ENCODE measurements at places on chromosomes 2 and 18.

DNA sequence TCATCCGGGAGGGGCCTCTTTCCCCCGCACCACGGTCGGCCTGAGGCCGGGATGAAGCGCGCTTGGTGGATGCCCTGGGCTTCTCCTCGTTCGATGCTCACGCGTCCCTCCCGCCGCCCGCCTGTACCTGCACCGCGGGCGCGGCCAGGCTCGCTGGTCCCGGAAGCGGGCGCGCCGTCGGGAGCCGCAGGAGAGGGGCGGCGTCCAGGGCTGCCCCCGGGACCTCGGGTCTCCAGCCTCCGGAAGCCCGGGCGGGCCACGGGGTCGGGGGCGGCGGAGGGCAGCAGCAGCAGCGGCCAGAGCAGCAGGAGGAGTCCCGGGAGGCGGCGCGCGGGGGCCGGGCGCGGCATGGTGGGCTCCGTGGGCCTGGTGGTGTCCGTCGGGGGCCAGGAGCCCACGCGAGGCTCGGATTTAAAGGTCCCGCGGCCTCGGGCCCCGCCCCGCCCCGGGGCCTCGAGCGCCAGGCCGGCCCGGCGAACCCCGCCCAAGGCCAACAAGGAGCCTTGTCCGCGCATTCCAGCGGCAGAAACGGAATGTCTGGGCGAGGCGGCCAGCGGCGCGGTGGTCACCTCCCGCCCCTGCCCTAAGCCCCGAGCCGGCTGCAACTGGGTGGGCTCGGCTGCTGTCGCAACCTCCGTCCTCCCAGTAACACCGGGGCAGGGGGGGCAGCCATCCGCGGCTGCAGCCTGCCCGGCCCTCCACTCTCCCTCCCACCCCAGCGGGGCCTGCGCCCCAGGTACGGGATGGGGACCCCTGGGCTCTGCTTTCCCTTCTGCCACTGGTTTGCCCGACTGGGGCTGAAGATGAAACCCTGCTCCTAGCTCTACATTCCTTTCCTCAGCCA is at the start of gene MATN3:
Gene MATN3 (minus strand): TSS at position 387 of the 844 bp plus-strand sequence. CDS start 37 bp downstream, at position 350.
- no peak for DNase-seq

DNA sequence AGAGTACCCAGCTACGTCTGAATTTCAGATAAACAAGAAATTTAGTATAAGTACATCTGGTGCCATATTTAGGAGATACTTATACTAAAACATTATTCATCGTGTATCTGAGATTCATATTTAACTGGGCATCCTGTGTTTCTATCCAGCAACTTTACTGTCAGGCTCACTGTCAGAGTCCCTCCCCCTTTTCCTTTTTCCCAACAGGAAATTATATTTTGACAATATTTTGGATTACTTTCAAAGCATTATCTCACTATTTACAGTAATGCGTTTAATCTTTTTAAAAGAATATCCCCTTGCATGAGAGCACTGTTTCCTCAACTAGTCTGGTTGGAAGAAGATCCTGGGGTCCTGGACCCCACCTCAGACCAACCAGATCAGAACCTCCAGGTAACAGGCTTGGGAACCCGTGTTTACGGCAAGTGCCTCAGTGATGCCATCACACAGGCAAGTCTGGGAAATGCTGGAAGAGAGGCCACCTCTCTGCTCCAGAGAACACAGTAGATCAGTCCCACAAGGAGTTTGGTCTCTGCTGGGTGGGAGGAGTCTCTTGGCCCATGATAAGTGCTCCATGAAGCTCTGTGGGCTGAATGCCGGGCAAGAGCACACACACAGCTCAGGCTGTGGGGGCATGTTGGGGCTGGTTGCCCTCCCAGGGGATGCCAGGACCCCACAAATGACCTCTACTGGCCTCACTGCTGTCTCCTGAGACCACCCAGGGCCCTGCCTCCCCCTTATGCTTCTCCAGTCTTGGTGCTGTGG is 84.2 kb upstream of the UXS1 start:
- no peak for DNase-seq

- DNase-seq: no peak
Observed at GRCh38 chr18:59833785-59834184, 66.0 kb upstream of the PMAIP1 start.

DNA sequence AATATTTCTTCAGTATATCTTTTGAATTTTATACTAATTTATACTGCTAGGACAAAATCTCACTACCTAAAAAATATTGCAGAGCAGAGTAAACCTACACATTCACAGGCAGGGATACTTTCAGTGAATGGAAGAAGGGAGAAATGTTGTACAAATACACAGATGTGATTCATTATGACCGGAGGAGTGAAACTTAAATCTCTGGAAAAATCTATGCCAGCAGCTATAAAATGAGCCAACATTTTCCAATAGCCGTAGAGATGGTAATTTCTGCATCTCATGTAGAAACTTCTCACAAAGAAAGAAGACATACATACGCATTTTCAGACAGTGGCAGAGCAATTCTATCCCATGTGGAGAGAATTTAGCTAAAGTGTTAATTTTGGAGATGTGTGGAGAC is 54.8 kb downstream of the KCNS3 start:
- DNase-seq: no peak

GRCh38 chr2:84899304-84900204 is 5.9 kb upstream of the TMSB10 start:
- DNase-seq: no peak

DNA sequence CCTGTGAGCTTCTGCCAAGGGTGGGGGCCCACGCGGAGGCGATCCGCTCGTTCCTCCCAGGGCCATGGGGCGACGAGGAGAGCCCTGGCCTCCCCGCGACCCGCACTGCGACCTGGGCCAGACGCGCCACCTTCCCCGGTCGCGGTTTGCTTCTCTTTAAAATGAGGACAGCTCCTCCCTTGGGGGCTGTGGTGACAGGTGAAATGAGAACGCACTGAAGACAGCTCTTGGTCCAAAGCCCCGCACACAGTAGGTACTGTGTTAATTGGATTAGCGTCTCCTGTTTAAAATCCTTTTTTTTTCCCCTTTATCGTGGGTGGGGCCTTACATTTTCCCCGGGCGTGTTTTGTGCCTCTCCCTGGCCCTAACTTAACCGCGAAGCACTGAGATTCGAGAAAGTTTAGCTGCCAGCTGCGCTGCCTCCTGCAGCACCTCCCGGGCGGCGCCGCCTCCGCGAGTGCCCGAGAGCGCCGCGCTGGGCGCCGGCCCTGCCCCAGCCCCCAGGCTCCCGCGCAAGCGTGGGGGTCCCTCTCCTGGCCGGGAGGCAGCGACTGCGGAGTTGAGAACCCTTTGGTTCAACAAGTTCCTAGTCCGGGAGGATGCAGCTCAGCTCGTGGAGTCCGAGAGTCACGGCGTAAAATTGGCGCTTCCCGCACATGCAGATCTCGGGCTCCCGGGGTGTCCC is 1.1 kb downstream of the HPCAL1 start:
- no peak for DNase-seq

DNA sequence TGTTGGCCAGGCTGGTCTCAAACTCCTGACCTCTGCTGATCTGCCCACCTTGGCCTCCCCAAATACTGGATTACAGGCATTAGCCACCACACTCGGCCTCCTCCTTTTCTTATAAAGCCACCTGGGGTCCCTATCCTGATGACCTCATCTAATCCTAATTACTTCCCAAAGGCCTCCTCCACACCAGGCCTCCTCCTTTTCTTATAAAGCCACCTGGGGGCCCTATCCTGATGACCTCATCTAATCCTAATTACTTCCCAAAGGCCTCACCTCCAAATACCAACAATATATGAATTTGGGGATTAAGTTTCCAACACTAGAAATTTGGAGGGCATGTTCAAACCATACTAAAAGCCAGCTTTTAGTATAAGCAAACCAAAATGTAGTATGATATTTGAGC is 9.7 kb upstream of the RMC1 start:
- no peak for DNase-seq

DNA sequence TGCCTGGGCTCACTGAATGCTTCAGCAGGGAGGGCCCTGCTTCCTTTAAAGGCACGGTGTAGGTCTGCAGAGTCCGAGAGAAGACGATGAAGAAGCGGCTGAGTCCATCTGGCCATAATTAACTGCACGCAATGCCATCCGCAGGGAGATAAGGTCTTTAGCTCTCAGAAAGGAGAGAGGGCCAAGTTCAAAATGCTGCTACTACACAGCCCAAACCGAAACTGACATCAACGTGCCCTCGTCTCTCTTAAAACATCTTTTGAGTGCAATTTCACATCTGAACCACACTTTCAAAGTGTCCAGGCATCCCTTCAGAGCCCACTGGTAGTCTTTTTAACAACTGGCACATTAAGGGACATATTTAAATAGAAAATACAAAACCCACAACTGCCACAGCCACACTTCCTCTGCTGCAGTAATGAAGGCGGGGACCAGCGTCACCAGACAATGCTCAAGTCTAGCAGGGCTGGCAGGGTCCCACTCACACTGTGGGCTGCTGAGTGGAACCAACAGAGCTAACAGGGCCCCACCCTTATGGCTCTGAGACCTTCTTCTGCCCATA is 35.8 kb downstream of the ST3GAL5 start:
- DNase-seq: no peak

DNA sequence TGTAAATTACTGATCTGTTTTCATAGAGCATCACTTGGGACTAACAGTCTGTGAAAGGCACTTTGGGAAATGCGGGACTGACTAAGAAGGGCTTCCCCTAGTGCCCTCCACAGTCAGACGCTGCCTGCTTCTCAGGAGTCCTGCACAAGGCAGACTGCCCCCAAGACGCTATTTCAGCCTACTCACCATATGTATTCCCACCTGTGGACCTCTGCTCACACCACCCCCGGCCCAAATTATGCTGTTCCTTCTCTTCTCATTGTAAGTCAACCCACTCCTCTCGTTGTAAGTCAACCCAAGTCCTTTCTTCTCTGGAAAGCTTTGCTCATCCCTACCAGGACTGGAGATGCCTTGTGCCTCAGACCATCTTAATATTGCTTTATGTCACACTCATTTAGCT is 175.3 kb downstream of the GFPT1 start:
- DNase-seq: no peak

DNA sequence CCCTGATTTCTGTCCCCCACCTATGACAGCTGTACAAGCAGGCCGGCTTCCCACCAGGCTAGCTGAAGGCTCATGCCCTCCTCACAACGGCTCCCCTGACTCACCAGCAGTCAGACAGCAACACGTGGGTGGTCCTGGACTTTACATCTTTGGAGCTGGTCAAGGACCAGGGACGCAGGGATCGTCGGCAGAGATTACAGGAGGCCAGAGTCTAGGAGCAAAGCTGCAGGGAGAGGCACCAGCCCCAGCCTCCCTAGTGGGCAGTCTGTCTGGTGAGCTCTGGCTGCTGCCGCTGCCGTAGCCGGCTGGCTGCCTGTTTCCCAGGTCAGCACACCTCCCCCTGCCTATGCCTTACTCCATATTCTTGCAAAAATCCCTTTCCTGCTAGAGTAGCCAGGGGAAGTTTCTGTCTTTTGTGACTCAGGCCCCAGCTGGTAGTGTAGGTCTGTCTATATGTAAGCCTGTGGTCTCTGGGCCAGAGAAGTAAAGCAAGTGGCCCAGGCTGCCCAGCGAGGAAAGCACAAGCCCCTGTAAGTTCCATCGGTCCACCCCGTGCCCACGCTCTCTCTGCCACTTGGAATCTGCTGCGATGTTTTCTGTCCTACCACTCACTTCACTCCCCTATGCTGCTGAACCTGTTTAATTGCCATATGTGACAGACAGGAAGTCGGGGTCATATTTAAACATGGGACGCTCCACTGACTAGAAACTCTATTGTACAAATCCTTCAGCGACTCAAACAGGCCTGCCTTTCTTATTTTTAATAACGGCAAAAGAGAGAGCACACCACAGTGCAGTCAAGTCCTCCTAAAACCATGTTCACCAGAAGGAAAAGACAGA is 2.4 kb upstream of the ARHGEF4 start:
- no peak for DNase-seq

- no peak for DNase-seq
Observed at GRCh38 chr2:217996361-217996760, 6.4 kb downstream of the TNS1 start.

GRCh38 chr2:144466637-144467036 is 53.3 kb downstream of the ZEB2 start:
- no peak for DNase-seq

- no peak for DNase-seq
Observed at GRCh38 chr2:30255466-30256408, 24.4 kb downstream of the LBH start.

- no peak for DNase-seq
Observed at GRCh38 chr2:61463769-61464475, 7.0 kb downstream of the USP34 start.

DNA sequence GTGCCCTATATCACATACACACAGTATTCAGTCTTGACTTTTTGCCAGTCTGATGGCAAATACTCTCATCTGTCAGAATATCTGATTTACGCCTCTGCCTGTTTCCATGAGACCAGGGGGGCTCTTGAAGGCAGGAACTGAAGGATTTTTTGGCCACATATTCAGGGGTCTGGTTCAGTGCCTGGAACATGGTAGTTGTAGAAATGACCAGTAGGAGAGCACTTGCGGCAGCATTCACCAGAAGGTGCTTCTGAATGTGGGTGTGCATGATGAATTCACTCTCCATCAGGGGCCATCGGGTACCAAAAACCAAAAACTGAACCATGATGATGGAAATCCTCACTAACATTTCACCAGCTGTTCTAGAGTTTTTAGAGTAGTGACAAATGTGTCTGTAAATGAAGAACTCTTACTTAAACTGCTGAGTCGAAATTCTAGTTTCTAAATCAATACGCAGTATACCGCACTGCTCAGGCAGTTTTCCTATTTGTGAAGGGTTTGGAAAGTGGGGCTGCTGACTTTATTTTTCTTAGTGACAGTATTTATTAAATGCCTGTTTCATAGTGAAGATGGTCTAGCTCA is 54.6 kb downstream of the MERTK start:
- no peak for DNase-seq

DNA sequence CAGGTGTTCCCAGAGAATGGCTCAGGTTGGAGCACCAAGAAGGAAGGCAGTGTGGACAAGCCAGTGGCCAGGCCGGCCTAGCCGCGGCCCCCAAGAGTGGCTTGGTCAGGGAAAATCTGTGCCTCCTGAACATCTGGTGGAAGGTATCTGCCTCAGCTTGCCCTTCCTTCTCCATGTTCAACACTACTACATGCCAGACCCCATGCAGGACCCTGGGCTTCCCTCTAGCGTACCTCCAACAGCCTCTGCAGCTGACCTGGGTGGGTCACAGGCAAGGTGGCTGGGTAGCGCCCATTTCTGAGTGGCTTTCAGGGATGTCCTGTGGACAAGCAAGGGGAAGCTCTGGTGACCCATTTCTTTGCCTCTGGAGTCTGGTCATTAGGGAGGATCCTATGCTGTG is 7.7 kb downstream of the WNT10A start:
- no peak for DNase-seq

GRCh38 chr2:108220191-108220590 is 19.6 kb upstream of the SULT1C3 start:
- DNase-seq: no peak

DNA sequence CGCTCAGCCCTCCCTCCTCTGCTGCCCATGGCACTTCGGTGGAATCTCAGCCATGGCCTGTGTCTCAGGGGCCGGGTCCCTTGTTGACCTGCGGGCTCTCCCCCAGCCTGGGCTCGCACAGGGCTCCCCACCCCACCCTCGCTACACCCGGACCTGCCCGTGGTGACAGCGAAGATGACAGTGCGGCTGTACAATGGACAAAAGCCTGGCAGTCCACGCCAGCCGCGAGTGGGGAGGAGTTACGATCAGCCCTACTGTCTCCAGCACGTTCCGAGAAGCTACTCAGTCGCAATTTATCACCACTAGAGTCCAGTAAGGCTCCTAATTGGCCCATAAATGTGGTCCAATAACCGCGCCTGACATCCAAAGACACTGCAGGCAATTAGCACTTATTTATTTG is 31.6 kb downstream of the GBX2 start:
- DNase-seq: no peak

Measured in NCI-H187 treated with DMSO at 0.1 percent for 48 hours (cell line).